ENCODE measurements at places on chromosomes 1 and 21.

- H3K4me1 ChIP-seq, result no peaks in the 10 kb centered on the region
- H3K36me3 ChIP-seq, result no peaks in the 10 kb centered on the region
- DNase-seq, result peak; percentile 14
Measured at GRCh38 chr21:26826801-26827200, 18.4 kb downstream of the ADAMTS1 start.

DNA sequence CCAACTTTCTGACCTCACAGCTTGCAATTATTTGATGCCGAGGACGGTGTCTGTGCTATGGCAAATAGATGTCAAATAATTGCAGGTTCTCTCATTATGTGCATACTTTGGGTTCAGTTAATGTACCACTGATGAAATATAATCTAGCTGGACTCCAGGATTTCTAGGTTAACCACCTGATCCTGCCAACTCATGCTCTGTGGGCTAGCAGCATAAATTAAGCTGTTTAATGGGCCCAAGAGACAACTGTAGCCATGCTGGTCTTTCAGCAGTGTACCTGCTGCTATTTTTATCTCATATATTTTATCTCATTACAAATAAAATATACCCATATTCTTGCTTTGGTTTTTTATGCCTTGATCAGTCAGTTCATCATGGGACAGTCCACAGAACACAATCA lies 43.3 kb upstream of the HP1BP3 start:
- H3K27ac ChIP-seq, result no peak overlapping the region
- H3K36me3 ChIP-seq, result peaks cover 31% of the 10 kb centered on the region
- H3K27me3 ChIP-seq, result no peaks in the 10 kb centered on the region
- no peaks in the 10 kb centered on the region for H3K4me1 ChIP-seq
- no peak for DNase-seq
- no peak overlapping the region for H3K4me3 ChIP-seq

DNA sequence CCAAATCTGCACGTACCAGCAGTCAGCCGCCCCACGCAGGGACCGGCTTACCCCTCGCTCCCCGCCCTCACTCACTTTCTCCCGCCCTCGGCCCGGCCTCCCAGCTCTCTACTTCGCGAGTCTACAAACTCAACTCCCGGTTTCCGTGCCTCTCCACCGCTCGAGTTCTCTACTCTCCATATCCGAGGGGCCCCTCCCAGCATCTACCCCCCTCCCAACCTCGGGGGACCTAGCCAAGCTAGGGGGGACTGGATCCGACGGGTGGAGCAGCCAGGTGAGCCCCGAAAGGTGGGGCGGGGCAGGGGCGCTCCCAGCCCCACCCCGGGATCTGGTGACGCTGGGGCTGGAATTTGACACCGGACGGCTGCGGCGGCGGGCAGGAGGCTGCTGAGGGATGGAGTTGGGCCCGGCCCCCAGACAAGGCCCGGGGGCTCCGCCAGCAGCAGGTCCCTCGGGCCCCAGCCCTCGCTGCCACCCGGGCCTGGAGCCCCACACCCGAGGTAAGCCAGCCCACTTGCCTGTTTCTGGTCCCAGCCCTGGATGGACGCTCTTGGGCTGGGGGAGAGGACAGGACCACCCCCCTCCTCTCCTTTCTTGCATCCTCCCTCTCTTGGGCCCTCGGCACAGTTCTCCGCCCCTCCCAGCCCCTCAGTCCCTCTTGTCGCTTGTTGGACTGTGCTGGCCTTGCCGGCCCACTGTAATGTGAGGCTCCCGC lies at the start of gene ARTN:
ARTN (plus strand) TSS at position 416 of the 715 bp plus-strand sequence. CDS start 1,856 bp downstream, outside the sequence.
- peak; percentile 27 for DNase-seq
- H3K27me3 ChIP-seq, result peaks cover 7% of the 10 kb centered on the region
- no peak within 1 kb of the TSS for H3K27ac ChIP-seq
- H3K36me3 ChIP-seq, result no peaks in the 10 kb centered on the region
- peak within 1 kb of the TSS; percentile 44 for H3K4me3 ChIP-seq

- DNase-seq, result no peak
- H3K27ac ChIP-seq, result peak overlapping the region; percentile 77
- H3K4me3 ChIP-seq, result no peak overlapping the region
- H3K4me1 ChIP-seq, result no peaks in the 10 kb centered on the region
- peaks cover 12% of the 10 kb centered on the region for H3K27me3 ChIP-seq
Measured at GRCh38 chr1:1626207-1627141, 5.5 kb upstream of the MMP23B start.

GRCh38 chr1:58391056-58391455 lies 155.5 kb downstream of the OMA1 start:
- no peaks in the 10 kb centered on the region for H3K36me3 ChIP-seq
- peak; percentile 56 for DNase-seq

- DNase-seq, result no peak
- no peaks in the 10 kb centered on the region for H3K36me3 ChIP-seq
- H3K27ac ChIP-seq, result no peak overlapping the region
- no peaks in the 10 kb centered on the region for H3K4me1 ChIP-seq
- H3K4me3 ChIP-seq, result no peak overlapping the region
Measured at GRCh38 chr1:44254392-44254910, 41.2 kb downstream of the DMAP1 start.

- H3K27ac ChIP-seq, result no peak overlapping the region
- H3K4me3 ChIP-seq, result no peak overlapping the region
- peaks cover 19% of the 10 kb centered on the region for H3K4me1 ChIP-seq
- H3K36me3 ChIP-seq, result no peaks in the 10 kb centered on the region
- no peak for DNase-seq
Measured at GRCh38 chr1:153553096-153553495, 4.0 kb upstream of the S100A3 start.

- DNase-seq, result no peak
- peaks cover 10% of the 10 kb centered on the region for H3K4me1 ChIP-seq
- no peak overlapping the region for H3K27ac ChIP-seq
- H3K4me3 ChIP-seq, result no peak overlapping the region
- no peaks in the 10 kb centered on the region for H3K27me3 ChIP-seq
Measured at GRCh38 chr1:20962576-20963258, 175.6 kb upstream of the HP1BP3 start.

DNA sequence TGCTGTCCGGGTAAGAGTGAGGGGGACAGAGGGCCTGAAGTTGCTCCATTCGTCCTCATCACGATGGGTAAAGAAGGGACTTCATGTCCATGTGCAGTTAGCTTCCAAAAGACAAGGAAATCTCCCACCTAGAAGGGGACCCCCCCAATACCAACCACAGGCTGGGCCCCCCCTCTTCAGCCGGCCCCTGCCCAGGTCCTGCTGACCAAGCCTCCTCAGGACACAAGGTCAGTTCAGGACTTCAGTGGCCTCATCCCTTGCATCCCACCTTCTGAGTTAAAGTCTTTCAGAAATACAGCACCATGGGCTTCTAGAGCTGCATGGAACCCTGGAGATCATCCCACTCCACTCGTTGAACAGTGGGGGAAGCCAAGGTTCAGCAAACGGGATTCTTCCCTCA lies 115.4 kb upstream of the ERG start:
- no peak overlapping the region for H3K4me3 ChIP-seq
- H3K27ac ChIP-seq, result no peak overlapping the region
- H3K36me3 ChIP-seq, result no peaks in the 10 kb centered on the region
- H3K4me1 ChIP-seq, result no peaks in the 10 kb centered on the region
- no peak for DNase-seq
- no peaks in the 10 kb centered on the region for H3K27me3 ChIP-seq

DNA sequence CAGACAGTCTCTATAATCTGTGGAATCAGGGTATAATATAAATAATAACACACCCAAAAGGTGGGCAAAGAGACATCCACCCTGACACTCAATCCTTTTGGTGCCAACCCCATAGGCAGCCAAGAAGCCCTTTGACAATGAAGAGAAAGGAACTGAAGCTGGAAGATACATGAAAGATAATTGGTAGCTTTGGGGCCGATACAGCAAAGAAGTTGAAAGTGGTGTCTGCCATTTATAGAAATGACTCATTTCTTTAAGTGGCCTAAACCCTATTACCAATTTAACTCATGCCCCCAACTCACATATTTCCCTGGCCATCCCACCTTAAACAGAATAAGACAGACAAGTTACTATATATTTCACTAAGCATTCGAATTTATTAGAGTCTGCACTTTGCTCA lies 167.0 kb downstream of the ZC3H11B start:
- no peak for DNase-seq
- no peak overlapping the region for H3K4me3 ChIP-seq
- H3K27me3 ChIP-seq, result no peaks in the 10 kb centered on the region
- no peaks in the 10 kb centered on the region for H3K36me3 ChIP-seq

GRCh38 chr1:84722794-84723193 lies 32.5 kb upstream of the SSX2IP start:
- DNase-seq, result no peak
- no peaks in the 10 kb centered on the region for H3K36me3 ChIP-seq
- no peaks in the 10 kb centered on the region for H3K27me3 ChIP-seq
- peaks cover 43% of the 10 kb centered on the region for H3K4me1 ChIP-seq
- H3K27ac ChIP-seq, result peak overlapping the region; percentile 36
- H3K4me3 ChIP-seq, result no peak overlapping the region

- H3K4me3 ChIP-seq, result no peak overlapping the region
- no peak overlapping the region for H3K27ac ChIP-seq
- no peaks in the 10 kb centered on the region for H3K27me3 ChIP-seq
- H3K36me3 ChIP-seq, result no peaks in the 10 kb centered on the region
Measured at GRCh38 chr1:29671446-29672356, 435.4 kb downstream of the PTPRU start.

GRCh38 chr1:108080448-108080847 lies 115.5 kb upstream of the VAV3 start:
- H3K4me3 ChIP-seq, result no peak overlapping the region
- H3K36me3 ChIP-seq, result no peaks in the 10 kb centered on the region
- H3K27me3 ChIP-seq, result no peaks in the 10 kb centered on the region
- H3K4me1 ChIP-seq, result no peaks in the 10 kb centered on the region

GRCh38 chr1:169859001-169859400 lies 34.7 kb downstream of the SCYL3 start:
- H3K27me3 ChIP-seq, result no peaks in the 10 kb centered on the region
- no peaks in the 10 kb centered on the region for H3K4me1 ChIP-seq
- H3K27ac ChIP-seq, result no peak overlapping the region
- peaks cover 100% of the 10 kb centered on the region for H3K36me3 ChIP-seq

GRCh38 chr1:9316080-9316444 lies 23.4 kb downstream of the SPSB1 start:
- no peaks in the 10 kb centered on the region for H3K27me3 ChIP-seq
- H3K4me3 ChIP-seq, result no peak overlapping the region
- DNase-seq, result no peak
- no peaks in the 10 kb centered on the region for H3K4me1 ChIP-seq

- no peak overlapping the region for H3K27ac ChIP-seq
- no peaks in the 10 kb centered on the region for H3K4me1 ChIP-seq
- no peak overlapping the region for H3K4me3 ChIP-seq
- no peaks in the 10 kb centered on the region for H3K27me3 ChIP-seq
- DNase-seq, result no peak
- no peaks in the 10 kb centered on the region for H3K36me3 ChIP-seq
Measured at GRCh38 chr1:193658691-193659090, 472.3 kb upstream of the B3GALT2 start.
